ENCODE measurements at places on chromosomes 2 and 18.
A peak's percentile ranks its signal among the peaks of the same experiment; 100 is the strongest.

DNA sequence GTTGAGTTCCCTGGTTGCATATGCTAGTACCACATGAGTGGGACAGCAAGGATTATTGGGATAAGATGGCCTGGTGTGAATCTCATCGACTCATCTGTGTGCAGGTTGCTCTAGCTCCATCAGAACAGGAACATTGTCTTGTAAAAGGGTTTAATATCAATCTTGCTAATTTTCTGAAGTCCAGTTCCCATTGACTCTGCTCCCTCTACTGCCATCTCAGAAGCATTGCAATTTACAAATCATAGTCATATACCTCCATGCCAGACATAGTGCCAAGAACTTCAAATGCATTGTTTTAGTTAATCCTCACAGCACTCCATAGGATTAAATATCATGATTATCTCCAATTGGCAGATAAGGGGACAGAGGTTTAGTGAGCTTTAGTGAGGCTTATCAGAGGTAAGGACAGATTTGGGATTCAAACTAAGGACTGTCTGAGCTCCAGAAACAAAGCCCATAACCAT, 4.8 kb upstream of the STAT4 start:
- no peak for DNase-seq

GRCh38 chr2:159640176-159640575, 23.8 kb upstream of the BAZ2B start:
- DNase-seq, result no peak

- no peak for DNase-seq
Observed at GRCh38 chr18:11411048-11411447, 198.3 kb upstream of the SLC35G4 start.

GRCh38 chr2:174431902-174432301, 36.4 kb downstream of the SCRN3 start:
- no peak for DNase-seq

DNA sequence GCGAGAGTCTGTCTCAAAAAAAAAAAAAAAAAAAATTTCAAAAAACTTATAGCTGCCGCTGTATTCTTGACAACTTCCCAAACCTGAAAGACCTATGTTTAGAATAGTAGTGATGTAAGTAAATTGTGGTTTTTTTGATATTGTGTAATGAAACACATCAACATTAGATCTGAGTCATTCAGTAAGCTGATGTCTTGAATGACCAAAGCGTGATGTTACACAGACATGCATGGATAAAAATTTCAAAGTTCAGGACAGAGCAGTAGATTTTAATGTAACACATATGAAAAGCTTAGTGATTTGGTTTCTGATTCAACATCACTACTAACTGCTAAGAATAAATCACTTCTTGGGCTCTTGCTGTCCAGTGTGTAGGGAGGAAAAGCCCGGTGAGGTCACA, 69.3 kb upstream of the MEX3C start:
- DNase-seq, result no peak

- DNase-seq, result no peak
Observed at GRCh38 chr2:173652311-173652710, 297.6 kb downstream of the CDCA7 start.

GRCh38 chr2:30514134-30514847, 67.2 kb downstream of the LCLAT1 start:
- DNase-seq, result no peak

GRCh38 chr18:3692113-3692621, 242.2 kb downstream of the TGIF1 start:
- no peak for DNase-seq

DNA sequence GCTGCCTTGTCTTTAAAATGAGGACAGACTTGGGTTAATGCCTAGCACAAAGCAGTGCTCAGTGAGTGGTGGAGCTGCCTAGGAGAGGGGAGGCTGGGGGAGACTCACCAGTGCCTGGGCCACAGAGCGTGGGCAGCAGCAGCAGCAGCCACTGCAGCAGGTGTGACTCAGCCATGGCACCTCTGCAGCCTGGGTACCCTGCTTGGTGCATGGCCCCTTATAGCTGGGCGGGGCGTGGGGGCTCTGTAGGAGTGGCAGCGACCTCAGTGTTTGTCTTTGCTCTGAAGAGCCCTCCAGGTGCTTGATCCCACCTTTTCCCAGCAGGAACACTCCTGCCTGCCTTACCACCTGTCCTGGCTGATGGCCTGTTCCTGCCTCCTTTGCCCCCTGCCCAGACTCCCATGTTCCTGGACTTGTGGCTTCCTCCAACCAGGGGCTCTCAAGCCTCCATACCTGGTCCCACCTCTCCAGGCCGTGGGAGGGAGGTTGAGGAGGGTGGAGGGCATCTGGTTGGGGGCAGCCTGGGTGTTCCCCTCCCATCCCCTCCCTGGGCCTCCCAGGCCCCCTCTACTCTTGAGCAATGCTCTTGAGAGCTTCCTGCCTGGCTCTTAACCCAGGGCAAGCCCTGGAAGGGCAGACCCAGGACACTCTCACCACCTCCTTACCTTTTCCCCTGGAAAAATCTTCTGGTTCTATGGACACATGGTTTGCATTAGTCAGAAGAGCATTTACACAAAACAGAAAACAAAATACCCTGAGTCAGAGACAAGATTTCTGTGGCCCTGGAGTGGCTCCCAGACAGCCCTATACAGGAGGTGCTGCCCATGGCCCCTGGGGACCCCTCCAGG, at the start of gene SFTPB:
Gene SFTPB (minus strand): TSS at position 191 of the 848 bp plus-strand sequence. CDS start 16 bp downstream, at position 175.
- no peak for DNase-seq

DNA sequence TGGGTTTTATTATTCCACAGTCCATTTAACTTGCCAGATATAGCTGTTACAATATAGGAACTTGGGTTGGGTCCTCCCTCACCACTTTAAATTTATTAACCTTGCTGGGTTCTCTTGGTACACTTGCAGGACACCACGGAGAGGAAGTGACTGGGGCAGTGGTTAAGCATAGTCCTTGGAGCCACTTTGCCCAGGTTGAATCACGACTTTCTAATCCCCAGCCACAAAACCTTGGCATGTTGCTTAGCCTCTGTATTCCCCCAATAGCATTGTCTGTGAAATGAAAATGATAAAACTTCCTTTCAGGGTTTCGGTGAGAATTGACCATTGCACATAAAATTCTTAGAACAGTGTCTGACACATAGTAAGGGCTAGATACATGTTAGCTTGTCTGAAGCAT, 221.2 kb downstream of the IRS1 start:
- DNase-seq, result no peak

- no peak for DNase-seq
Observed at GRCh38 chr18:62583376-62583775, 60.6 kb downstream of the ZCCHC2 start.

DNA sequence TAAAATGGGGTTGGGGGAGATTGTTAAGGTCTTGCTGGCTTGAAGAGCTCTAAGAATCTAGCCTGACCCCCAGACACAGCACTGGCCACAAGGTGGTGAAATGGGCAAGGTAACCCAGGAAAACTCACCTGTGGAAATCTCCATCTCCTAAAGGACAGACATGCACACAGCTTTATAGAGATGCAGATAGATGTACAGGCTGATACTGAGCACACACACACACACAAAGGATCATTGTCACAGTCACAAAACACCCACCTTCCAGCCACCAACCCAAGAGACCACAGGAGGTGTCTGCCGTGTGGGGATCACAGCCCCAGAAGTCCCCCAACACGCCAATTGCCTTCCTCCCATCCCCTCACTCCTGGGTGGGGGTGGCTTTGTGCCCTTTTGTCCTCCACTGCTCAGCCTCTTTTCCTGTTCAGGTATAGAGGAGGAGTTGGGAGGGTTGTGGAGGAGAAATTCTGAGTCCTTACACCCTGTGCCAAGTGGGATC, 3.2 kb upstream of the CYP26B1 start:
- peak; percentile 46 for DNase-seq

DNA sequence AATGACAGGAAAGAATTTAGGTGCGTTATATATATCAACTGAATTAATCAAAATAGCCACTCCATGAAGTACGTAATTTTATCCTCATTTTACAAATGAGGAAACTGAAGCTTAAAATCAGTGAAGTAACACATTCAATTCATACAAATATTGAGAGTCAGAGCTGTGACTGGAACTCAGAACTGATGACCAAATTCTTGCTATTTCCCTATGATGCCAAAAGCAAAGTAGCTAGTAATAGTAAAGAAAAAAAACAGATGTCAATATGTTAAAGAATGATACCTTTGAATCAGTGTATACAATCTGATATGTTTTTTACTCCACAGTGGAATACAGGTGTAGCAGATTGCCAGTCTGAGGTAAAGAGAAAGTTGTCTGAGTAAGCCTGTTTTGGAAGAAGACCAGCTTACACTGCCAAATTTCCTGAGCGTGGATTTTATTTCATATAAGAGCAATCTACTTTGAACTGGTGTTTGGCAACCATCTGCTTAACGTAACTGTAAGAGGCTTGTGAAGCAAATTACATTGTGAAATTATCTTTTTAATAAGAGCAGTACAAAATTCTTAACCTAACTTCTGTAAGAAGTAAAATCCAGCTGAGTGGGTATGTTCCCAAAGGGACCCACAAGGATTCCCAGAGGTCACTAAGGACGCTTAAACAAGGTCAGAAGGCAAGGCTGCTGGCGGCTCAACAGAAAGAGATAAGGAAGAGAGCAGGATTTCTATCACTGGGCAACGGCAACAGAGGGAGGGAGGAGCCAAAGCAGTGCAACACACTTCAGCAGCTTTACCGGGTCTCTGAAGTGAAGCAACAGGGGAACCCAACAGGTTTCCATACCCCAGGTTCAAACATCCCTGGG, 85.6 kb downstream of the IKZF2 start:
- no peak for DNase-seq

- DNase-seq, result no peak
Observed at GRCh38 chr2:63055226-63056106, 4.8 kb downstream of the OTX1 start.

- DNase-seq, result no peak
Observed at GRCh38 chr2:237636578-237636977, 9.2 kb downstream of the LRRFIP1 start.

DNA sequence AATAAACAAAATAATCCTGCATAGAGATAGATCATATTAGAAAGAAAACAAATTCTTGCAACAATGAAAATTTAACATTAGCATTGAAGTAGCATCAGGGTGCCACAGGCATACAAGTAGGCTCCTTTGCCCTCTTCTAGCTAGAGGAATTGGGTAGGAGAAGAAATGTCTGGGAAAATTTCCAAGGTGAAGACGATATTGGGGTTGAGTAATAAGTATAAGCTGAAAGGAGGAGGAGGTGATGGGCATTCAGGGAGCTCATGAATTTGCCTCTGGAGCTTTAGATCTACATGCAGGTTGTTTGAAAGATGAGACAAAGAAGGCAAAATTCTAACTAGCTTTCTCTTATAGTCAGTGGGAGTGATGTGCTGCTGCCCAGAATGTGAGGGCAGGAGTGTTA, 504.9 kb downstream of the CCDC85A start:
- DNase-seq, result no peak

GRCh38 chr18:7754725-7755181, 187.6 kb downstream of the PTPRM start:
- no peak for DNase-seq

DNA sequence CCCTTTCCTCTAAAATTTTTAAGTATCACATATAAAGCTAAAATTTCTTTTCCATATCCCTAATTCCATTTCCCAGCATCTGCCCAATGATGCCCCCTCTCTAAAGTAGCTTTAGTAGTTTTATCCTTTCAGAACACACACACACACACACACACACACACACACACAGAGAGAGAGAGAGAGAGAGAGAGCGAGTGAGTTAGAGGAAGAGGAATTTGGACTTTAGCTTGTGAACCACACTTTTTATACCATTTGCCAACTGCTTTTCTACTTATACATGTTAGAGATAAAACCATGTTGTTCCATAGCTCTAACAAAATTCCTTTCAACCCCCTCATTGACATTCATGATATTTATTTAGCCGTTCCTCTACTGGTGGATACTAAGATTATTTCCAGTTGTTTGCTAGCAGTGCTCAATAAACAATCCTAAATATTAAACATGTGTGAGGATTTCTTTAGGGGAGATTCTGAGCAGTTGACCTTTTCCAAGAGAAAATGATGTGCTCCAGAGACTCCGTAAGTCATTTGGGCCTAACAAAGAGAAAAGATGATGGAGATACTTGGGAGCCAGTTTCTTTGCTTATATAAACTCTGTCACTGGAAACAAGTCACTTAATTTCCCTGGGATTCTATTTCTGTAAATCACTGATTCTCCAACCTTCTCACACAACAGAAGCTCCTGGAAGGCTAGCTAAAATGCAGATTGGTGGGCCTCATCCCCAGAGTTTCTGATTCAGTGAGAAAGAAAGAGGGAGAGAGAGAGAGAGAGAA, 229.7 kb upstream of the SP5 start:
- DNase-seq, result no peak

- DNase-seq, result no peak
Observed at GRCh38 chr2:96763511-96764252, 3.0 kb downstream of the CNNM4 start.

All from coronary artery (tissue), 2 donors.